Dermis microvascular lymphatic vessel endothelial cell (primary cell): ENCODE measurements at places on chromosomes 5 and 9. TPM values are rescaled to one million over a fixed set of nuclear protein-coding genes. Genes with fewer than 3 reads are reported as not detected.

GRCh38 chr5:6453937-6454560, 5.4 kb downstream of the UBE2QL1 start:
- no peak for DNase-seq

Gene PTGDS
- 0.13 and 0.25 TPM in 2 replicates for total RNA-seq

GRCh38 chr5:170632985-170633234, 129.1 kb downstream of the KCNIP1 start:
- no peak for DNase-seq

- no peak for DNase-seq
Observed at GRCh38 chr5:124596595-124597421, 149.6 kb downstream of the ZNF608 start.

- DNase-seq, result no peak
Observed at GRCh38 chr5:179233909-179234562, 111.2 kb downstream of the ADAMTS2 start.

DNA sequence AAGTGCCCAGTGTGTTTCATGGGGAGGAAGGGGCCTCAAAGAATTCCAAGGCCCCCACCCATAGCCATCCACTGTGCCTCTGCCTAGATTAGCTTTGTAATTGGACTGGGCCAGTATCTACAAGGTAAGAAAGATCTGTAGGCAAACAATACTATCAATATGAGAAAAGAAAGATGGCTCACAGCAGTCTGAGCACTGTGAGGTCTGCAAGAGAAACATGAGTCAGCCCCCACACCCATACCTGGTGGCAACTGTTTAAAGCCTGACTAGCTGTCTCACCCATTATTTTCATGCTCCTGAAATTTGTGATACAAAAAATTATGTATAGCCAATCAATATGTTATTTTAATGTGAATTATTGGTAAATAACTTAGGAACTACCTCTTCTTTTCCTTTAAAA, 10.0 kb upstream of the ZNF483 start:
- DNase-seq, result no peak

DNA sequence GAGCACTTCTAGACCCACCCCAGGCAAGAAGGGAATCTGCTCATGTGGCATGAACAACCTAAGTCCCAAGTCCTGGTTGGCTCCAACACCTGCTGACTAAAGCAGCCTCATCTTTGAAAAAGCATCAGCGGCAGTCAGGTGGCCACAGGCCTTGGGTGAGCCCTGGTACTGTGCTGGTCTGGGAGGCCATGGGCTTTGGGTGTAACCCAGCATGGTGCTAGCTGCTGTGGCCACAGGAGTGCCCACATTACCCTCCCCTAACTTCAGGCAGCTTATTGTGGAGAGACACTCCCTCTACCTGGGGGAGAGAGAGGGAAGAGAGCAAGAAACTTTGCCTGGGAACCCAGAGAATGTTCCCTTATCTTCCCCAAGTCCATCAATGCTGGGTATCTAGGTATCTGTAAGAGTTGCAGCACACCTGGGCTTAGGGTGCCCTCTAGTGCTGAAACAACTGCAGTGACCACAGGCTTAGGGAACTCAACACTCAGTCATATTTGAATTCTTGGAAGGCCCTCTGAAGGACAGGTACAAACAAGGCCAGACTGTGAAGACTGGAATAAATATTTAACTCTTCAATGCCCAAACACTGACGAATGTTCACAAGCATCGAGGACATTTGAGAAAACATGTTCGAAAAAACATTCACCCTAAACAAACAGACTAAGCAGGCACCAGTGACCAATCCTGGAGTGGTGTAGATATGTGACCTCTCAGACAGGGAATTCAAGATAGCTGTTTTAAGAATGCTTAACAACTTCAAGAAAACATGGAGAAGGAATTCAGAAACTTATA, 69.9 kb upstream of the OR2K2 start:
- peak; percentile 33 for DNase-seq
